ENCODE measurements at places on chromosomes 2 and 18.

- no peak for DNase-seq
These were observed 197.2 kb downstream of the ACKR3 start for GRCh38 chr2:236766850-236767249.

GRCh38 chr18:60746919-60747318 lies 374.3 kb upstream of the MC4R start:
- DNase-seq = no peak

GRCh38 chr2:190533175-190533967 lies 1.2 kb downstream of the NEMP2 start:
- DNase-seq = no peak

DNA sequence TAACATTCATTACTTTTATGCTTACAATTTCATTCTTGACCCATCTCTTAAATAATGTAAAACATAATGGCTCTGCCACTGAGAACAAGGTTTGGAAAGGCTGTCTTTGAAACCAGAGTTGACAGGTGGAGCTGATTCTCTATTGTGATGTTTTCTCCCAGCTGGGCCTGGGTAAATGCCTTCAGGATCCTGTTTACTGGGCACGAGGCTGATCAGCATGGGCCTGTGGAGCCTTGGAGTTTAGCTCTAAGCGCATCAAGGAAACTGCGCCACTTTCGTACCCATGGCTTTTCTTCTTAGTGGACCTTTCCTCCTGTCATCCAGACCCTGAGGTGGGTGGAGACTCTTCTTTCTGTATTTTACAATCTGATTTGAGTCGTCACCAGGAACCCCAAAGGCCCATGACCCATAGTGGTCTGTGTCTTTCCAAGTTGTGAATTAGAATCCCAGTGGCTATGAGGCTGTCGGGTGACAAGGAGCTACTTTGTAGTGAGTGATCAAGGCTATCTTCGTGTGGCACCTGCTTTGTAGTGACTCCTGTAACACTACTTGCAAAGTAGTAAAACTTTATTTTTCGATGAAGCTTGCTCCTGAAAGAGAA lies 123.1 kb downstream of the LPIN1 start:
- DNase-seq = no peak
